ENCODE measurements at places on chromosomes 13 and 19.

GRCh38 chr19:39110263-39110967 lies 15.2 kb upstream of the PAK4 start:
- DNase-seq = peak; percentile 79

DNA sequence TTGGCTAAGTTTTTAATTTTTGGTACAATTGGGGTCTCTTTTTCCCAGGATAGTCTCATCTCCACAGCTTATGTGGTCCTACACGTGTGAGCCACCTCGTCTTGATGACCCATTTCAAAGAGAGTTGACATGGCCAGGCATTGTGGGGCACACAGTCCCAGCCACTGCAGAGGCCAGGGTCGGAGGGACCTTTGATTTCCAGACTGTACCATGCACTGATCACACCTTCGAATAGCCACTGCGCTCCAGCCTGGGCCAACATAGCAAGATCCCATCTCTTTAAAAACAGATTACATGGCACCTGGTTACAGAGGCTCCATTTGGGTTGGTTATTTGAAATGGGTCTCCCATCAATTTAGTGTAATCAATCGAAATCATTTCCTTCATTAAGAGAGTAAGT lies 71.6 kb downstream of the DPRX start:
- no peak for DNase-seq

DNA sequence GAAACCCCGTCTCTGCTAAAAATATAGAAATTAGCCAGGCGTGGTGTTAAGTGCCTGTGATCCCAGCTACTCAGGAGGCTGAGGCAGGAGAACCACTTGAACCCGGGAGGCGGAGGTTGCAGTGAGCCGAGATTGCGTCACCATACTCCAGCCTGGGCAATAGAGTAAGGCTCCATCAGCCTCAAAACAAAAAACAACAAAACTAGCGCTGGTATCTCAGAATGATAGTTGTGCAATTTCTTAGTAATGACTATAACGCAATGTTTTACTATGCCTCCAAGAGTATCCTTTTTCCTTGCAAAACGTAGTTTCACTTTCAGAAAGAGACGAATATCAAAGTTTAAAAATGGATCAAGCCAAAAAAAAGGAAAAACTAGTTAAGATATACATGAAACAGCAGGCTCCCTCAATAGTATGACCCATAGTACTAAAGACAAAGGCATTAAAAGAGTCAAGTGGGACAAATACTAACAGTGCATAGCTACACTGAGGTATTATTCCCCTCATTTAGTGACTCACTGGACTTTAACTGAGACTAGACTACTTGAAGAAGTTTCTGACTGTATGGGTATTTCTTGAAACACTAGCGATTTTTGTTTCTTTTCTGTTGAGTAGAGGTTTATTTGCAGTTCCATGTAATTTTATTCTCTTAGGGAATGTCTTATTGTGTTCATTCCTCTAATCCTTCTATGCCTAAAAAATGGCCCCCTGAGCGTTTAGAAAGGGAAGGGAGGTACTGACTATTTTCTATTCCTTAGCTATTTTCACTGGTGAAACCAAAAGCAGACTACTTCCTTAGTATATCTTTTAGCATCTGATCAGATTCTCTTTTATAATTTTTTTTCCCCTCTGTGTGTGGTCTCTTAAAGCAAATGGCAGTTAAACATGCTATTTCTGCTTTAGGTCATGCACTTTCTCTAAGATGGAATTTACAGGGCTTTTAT lies 10.4 kb upstream of the ITM2B start:
- DNase-seq = no peak

GRCh38 chr19:4081441-4082129 lies 14.9 kb upstream of the ZBTB7A start:
- no peak for DNase-seq

- DNase-seq = no peak
Measured at GRCh38 chr13:77637588-77637987, 59.9 kb upstream of the SLAIN1 start.

All from HEK293T (cell line).